Ecto neural progenitor cell (in vitro differentiated cells): ENCODE measurements at places on chromosomes 2 and 18.
A peak's percentile ranks its signal among the peaks of the same experiment; 100 is the strongest.

GRCh38 chr2:60275958-60276357 is 277.5 kb downstream of the BCL11A start:
- no peak for DNase-seq

DNA sequence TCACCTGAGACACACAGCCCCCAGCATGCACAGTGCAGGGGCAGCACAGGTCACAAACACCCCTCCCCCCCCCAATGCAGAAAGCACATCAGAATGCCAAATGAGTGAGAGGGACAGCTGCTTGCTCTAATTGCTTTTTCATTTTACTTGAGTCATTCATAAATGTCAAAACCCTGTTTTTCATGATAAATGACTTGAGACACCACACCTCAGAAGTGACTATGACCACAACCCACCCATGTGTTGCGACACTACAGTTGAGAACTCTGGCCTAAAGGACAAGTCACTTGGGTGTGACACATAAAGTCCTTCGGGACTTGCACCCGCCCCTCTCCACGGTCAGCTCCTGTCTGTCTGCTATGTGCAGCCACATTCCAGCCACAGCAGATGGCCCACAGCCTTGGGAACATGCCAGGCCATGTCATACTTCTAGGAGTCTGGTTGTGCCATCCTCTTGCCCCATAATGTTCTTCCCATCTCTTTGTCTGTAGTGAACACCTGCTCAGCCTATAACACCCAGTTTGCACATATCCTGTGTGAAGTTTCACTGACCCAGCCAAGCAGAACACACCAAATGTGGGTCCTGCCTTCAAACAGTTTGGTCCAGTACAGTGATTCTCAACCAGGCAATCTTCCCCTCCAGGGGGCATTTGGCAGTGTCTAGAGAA is 30.2 kb upstream of the RIOK3 start:
- DNase-seq, result no peak

DNA sequence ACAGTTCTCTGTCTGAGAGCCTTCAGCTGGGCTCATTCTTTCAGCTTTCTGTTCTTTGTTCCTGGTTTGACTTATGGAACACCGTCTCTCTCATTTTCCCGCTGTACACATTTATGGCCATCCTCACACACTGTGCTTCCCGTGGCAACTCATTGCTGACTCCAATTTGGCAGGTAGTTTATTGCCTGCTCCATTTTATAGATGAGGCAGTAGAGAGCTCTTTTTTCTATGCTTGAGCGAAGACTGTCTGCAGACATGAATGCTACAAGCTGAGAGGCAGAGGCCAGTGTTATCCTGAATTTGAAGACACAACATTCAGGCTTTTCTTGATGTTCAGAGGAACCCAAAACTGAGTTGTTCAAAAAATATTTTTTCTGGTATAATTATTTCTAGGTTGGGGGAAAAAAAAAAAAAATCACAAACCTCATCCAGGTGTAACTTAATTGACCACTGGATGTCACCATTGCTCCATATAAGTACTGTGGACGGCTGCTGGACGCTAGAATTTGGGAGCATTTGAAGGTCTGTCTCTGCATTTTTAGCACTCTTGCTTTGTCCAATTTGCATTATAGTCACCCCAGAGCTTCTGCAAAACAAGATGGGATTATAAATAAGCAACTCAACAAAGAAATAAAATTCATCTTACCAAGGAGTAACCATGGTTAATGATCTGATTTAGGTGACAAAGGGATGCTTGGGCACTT is 83.5 kb downstream of the HRH4 start:
- DNase-seq, result no peak

DNA sequence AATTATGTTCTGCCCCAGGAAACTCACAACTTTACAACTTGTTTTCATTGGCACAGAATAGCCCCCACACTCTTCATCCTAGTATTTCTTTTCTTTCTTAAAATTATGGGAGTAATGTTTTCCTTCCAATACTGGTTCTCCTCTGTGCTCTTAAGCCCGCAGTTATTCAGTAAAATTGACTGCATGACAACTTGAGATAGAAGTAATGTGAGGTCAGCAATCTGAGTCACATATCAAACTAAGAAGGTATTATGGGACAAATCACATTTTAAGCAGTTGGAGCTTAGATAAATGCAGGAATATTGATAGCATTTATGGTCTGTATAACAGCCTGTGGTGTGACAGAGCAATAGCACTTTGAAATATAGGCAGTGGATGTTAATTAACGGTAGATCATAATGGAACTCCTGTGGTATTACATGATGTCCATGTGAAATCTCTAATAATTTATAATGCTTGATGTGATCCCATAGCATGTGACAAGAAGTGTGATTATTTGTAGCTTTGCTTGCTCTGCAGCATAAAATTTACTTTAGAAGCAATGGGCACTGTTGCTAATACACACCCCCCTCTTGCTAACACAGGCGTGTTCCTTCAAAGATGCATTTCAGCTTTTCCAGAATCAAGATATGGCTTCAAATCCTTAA is 351.4 kb upstream of the CDH20 start:
- DNase-seq, result no peak

DNA sequence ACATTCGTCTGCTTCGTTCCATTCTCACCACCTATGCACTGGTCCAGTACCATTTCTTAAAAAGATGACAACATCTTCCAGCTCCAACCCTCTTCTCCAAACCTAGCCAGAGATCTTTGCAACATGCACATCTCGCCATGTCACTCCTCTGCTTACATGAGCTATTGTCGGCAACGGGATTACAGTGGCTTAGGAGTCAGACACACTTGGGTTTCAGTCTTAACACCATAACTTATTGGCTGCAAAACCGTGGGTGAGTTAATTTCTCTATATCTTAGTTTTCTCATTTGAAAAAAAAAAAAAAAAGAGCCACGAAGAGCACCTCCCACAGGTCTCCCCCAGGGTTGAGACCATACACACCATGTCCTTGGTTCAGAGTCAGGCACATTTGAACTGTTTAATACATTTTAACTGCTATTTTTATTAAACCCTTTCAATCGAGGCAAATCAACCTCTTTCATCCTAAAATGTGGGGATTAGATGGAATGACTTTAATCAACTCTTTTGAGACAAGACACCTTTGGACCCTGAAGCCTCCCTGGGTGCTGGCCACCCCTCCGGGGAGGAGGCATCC is 889 bp downstream of the ANKRD29 start:
- no peak for DNase-seq

DNA sequence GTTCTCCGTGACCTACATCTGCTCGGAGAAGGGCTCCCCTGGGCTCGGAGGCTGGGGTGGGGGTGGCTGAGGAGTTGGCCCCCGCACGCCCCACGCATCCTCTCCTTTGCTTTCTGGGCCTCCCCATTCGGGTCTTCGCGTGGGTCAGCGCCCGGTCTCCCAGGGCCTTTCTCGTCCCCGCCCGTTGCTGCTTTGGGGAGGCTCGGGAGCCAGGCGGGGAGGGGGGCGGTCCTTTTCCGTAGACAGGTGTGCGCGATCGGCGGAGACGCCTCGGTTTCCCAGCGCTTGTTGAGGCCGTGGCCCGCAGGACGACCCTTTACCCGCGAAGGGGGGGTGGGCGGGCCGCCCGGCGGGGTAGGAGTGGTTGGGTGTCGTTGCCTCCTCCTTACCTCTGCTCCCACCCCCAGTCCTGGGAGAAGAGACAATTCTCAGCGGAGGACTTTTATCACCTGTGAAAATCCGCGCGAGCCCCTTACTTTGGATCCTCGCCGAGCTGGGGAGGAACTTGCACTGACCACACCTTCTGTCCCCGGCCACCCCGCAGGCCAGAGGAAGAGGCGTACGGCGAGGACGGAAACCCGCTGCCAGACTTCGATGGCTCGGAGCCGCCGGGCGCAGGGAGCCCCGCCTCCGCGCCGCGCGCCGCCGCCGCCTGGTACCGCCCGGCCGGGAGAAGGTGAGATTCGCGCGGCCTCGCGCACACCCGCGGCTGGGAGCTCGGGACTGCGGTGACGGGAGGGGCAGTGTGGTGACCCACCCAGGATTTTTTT is 2.6 kb downstream of the ADCYAP1 start:
- peak; percentile 66 for DNase-seq

- no peak for DNase-seq
Observed at GRCh38 chr2:24657818-24658217, 135.4 kb downstream of the PTRHD1 start.

DNA sequence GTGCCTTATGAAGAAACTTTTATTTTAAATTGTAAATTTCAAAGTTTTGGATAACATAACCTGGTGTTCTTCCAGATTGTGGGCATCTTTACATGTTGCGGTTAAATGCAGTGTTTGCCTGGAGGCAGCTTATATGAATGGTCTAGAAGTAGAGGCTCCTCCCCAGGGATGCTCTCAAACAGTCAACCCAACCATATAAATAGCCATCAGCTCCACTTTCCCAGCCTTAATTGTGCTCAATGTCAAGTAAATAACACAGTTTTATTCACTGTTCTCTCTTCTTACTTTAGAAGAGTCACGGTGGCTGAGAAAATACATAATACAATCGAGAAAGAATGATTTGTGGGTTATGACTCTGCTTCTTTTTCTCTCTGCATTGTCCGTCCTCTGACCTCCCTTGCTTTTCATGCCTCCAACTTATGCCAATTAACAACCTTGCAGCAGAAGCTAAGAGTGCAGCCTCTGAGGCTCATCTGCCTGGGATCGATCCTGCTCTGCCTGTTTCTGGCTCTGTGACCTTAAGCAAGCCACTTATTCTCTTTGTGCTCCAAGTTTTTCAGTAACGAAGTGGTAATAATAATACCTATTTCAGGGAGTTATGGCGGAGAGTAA is 100.3 kb downstream of the DAW1 start:
- DNase-seq, result no peak

DNA sequence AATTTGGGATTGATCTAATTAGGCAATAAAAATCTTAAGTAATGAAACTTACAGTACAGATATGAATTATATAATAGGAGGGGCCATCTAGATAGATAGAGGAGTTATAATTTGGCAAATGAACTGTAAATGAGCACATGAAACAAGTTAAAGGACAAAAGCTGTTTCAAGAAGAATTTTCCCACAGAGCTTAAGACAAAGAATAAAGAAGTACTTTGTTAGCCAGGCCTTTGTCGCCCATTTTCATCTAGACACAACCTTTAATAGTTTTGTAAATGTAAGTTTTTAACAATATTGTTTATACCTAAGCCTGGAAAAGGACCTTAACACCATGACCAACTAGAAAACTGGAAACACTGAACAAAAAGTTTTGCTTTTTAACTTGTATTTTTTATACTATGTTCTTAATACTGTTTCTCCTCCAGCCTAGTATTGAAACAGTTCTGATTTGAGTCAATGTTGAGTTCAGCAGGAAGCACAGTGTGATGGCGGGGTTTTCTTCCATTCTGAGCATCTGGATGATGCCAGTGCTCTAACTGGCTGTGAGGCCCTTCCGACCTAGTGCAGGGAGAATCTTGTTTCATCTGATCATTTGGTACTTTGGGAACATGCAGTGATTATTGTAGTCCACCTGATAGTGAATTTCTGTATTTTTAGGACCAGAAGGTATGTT is 37.6 kb downstream of the FARP2 start:
- DNase-seq, result no peak

DNA sequence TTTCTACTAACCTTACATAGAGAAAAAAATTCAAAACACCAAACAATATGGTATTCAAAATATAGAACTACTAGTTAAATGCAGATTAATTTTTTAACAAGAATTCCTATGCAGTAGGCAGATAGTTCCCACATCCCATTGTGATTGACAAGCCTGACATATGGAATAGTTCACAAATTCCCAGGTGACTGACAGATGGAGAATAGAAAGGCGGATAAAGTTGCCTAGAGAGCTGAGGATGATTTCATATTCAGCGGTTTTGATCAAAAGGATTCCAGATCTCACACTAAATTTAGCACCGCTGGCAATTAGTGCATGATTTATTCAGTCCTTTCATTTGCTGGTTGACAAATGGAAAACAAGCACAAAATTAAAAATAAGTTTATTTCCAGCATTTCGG is 733.7 kb upstream of the POU3F3 start:
- no peak for DNase-seq

DNA sequence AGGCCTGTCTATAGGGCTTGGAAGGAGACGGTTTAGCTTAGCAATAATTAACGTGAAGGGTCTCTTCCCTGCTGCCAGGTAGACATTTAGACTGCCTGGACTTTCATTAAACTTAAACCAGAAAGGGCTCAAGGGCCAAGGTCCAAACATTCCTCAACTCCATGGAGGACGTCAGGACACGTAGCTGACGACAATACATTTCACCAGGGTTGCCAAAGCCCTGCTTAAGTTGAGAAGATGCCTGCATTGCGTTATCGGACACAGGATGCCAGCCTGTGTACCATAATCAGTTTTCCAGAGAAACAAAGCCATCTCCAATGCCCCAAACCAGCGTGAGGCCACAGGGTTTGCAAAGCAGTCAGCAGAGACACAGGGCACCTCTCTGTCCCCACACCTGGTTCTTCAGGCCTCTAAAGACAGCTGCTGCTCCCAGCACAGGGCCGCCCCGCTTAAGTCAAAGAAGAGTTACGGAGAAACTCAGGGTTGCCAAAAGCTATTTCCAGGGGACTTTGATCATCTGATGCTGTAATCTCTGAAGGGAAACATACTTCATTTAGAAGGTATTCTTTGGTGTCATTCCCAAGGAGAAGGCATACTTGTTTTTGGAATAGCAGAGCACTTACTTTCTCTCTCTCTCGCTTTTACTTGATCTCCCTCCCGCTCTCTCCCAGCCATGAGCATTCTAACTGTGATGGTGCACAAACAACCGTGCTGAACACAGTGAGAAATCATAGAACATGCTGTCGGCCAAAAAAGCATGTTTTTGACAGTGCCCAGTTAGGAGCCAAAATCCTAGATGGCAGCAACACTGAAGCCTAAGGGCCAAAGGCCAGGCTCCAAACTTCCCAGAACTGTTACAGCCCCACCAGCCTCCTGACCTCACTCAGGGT is 46.0 kb downstream of the TTC32 start:
- no peak for DNase-seq

- DNase-seq, result no peak
Observed at GRCh38 chr2:223529696-223530095, 72.5 kb downstream of the SCG2 start.

DNA sequence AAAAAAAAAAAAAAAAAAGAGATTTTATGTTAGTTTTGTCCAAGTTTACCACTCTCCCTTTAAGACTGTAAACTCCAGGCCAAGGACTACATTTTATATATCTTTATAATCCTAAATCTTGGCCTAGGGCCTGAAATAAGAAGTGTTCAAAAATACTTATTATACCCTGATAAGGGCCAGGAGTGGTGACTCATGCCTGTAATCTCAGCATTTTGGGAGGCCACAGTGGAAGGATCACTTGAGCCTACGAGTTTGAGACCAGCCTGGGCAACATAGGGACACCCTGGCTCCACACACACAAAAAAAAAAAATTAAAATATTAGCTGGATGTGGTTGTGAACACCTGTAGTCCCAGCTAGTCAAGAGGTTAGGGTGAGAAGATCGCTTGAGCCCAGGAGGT is 12.7 kb downstream of the TRIP12 start:
- no peak for DNase-seq
